ENCODE measurements at places on chromosomes 12 and 14.

GRCh38 chr14:66383257-66383656 is 102.9 kb upstream of the CCDC196 start:
- DNase-seq: no peak

DNA sequence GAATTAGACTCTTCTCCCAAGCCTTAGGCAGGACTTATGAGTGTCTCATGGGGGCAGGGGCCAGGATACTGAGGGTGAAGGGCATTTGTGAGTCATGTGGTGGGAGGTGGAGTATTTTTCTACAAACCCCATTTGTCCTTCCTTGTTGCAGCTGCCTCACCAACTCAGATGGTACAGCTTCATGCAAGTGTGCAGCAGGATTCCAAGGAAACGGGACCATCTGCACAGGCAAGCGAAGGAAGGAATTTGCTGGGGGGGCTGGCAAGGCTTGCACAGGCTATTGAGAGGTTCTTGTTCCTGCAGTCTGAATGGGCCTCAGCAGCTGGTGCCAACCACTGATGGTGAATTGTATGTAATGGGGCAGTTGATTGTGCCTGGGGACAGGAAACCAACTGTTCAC is 125.1 kb downstream of the STAB2 start:
- no peak for DNase-seq

DNA sequence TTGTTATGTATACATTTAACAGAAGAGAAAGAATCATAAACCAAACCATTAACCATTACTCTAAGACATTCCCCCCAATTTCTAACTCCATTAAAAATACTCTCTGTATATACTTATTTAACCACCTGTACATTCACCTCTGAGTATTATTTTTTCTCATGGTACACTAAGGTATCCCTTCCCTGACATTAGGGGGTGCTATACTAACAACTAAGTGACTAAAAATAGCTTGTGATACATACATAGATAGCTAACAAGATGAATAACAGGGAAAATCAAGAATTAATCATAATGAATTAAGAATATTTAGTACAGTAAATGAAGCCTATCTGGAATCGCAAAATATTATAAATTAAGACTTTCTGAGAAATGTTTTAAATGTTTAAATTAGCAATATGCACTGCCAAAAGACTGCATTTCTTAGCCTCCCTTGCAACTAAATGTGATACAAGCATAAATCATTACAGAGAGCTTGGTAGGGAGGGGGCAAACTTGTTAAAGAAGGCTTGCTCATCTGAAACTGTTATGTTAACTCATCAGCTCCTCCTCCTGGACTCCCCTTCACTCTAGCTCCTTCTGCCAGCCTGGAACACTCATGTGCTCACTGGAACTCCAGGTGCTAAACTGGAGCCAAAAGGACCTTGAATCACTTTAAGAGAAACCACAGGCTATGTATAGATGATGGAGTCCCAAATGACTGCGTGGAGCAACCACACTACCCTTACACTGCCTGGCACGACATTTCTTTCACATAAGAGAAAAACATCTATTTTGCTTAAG is 14.9 kb downstream of the C2CD5 start:
- no peak for DNase-seq

DNA sequence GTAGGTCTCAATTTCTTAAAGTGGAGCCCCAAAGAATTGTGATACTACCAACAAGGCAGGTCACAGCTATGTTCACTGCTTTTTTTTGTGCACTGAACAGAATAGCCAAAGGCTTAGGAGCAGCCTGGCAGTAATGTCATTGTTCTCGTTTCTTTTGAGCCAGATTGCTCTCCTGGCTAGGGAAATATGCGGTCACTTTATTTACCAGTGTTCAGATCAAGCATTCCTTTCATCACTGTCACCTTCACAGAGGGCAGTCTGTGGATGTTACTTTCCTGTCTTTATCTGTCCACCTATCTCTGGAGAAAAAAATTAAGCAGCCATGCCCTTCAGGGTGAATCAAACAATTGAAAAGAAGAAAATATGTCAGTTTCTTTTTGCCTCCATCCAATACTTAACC is 159.6 kb downstream of the BTG1 start:
- DNase-seq: no peak

DNA sequence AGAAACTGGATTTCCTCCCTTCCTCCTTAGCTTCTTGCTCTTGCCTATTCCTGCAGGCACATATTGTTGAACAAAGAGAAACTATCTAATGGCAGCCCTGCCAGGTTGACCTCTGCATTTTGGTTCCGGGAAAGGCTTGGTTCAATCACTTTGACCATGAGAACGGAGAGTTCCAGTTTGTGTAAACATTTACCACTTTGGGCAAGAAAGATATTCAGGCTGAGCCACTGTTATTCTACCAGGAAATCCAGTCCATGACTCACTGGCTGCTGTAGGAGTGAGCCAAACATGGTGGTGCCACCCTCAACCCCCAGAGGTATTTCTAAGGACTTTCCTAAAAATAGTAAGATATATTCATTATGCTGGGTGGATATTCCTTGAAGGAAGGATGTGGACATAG is 242.2 kb upstream of the OR4E1 start:
- no peak for DNase-seq

DNA sequence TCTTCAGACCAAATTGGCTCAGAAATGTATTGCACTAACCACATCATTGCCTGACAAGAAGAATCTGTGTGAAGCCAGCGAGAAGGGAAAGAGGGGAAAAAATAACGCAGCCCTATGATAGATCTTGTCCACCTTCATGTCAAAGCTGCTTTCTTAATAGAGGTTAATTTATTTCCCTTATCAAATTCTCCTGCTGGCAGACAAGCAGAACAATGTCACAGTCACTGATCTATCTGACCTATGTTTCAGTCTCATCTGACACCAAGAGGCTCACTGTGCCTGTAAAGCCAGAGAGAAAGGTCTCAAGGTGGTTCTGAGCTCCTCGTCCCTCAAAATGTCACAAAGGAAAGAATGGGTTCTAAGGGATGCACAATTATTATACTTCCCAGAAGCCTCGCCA is 190.2 kb upstream of the NOS1 start:
- no peak for DNase-seq

DNA sequence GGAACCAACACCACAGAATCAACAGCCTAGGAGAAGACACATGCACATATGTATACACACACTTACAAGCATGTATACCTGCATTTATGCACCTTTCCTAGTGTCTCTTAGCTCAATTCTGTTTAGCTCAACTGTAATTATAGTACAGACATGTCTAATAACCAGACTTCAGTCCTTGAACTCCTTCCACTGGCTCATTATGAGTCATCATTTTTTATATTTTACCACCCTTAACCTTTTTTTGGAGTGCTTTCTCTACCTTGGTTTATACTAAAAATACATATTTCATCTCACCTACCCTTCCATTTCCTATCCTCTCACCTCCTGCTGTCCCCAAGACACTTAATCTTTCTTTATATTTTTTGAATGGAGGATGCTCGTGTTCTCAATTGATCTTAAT is 110.4 kb downstream of the ARID2 start:
- DNase-seq: no peak

- no peak for DNase-seq
Measured at GRCh38 chr12:75581515-75581914, 70.1 kb upstream of the KRR1 start.

- DNase-seq: no peak
Measured at GRCh38 chr12:87259391-87259790, 769.8 kb downstream of the C12orf50 start.

- DNase-seq: no peak
Measured at GRCh38 chr12:24133384-24133783, 183.9 kb upstream of the SOX5 start.

GRCh38 chr12:6207259-6207925 is 7.2 kb downstream of the CD9 start:
- DNase-seq: no peak

GRCh38 chr14:47277703-47278102 is 397.7 kb downstream of the MDGA2 start:
- DNase-seq: no peak

DNA sequence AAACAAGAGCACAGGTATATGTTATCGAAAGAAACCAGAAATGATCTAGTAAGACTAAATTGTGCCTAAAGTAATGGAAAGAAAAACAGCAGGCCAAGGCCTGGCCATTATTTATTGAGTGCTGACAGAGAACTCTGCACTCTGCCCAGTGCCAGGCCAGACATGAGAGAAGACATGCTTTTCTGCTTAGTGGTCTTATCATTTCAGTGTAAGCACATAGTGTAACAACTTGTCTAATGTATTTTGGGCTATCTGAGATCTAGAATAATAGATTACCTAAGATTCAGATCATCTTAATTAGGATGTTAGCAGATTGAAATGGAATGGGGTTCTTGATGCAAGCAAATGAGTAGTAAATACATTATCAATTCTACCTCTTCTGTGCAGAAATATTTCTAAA is 278.3 kb downstream of the AKAP6 start:
- DNase-seq: no peak

DNA sequence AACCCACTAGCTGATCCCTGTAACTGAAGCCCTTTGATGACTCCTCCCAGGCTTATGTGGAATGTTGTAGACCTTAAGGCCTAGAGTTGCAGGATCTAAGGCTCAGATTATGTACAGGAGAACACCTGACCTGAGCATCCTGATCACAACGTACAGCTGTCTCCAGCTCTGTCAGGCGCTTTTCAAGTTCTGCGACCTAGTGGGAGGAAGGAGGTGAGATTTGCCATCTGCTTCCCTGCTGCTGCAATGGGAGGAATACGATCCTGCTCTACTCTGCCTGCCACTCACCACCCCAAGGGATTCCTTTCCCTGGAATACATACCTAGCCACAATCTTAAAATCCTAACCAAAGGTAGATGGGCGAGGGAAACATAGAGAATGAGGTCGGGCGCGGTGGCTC is 10.5 kb downstream of the MBD6 start:
- no peak for DNase-seq

Measured in activated naive CD4-positive, alpha-beta T cell treated with Interleukin-2 at 50 U/mL for 16 hours (primary cell).